ENCODE measurements at places on chromosomes 2 and 18.

- DNase-seq: no peak
These were observed 1.2 kb downstream of the ICOS start for GRCh38 chr2:203937788-203938187.

DNA sequence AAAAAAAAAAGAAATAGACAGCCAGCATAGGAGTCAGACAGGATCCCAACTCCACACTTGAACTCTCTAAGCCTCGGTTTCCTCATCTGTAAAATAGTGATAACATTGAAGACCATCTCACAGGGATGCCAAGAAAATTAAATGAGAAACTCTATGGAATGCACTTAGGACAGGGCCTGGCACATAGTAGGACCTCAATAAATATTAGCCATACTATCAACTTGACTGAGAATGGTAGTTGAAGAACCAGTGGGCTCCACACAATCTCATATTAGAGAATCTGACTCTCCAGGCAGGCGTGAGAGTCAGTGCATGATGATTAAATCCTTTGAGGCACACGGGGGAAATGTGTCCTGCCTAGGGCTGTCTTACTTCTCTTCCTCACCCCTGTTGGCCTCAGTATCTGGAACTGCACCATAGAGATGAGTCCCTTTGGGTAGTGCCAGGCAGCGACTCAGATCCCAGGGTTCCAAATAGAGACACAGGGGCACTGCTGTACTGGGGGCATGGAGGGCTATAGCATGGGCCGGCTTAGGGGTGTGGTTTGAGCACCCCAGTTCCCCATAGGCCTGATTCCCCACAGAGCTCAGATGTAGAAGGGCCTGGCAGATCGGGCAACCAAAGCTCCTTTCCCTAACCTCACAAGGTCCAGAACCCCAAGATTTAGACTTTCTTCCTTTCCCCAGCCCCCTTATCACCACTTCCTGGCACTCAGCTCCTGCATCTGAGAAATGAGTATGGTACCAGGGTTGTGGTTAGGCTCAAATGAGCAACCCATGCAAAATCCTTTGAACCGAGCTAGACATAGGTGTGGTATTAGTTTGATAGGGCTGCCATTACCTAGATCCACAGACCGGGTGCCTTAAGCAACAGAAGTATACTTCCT is 51.3 kb upstream of the CAB39 start:
- no peak for DNase-seq

DNA sequence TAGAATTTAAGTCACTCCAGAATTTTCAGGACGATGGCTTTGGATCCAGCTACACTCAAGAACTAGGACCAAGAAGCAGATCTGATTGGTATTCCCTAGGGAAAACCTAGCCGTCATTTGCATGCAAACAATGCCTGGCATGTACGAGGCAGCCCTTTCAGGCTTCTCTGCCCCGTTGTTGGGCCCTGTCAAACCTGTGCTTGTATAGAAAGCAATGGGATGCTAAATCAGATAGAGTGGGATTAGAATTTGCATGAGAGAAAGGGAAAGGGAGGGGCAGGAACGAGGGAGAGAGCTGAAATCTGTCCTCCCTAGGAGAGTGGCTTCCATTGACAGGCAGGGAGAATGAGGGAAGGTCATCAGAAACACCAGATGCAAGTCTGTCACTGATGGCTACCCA is 28.6 kb downstream of the ARID5A start:
- no peak for DNase-seq

DNA sequence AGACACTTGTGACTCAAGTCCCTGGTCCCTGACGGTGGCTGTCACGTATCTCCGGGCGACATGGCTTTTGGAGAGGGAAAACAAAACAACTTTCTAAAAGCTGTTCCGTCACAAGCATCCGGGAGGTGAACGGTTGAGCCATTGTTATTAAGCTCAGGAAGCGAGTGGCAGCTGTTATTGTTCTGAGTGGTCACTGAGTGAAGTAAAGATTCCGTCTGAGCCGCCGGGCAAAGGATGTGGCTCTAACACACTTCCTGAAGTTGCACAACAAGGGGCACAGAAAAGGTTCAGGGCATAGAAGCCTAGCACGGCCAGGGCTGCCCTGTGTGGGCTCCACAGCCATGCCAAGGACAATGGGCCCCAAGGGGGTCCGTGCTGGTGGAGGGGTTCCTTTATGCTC is 24.3 kb downstream of the INPP5D start:
- no peak for DNase-seq

GRCh38 chr2:239608723-239609122 is 207.9 kb upstream of the HDAC4 start:
- no peak for DNase-seq

- DNase-seq: no peak
These were observed 8.2 kb downstream of the SRSF7 start for GRCh38 chr2:38742797-38743559.

GRCh38 chr18:73556904-73557303 is 590.7 kb downstream of the FBXO15 start:
- DNase-seq: no peak

DNA sequence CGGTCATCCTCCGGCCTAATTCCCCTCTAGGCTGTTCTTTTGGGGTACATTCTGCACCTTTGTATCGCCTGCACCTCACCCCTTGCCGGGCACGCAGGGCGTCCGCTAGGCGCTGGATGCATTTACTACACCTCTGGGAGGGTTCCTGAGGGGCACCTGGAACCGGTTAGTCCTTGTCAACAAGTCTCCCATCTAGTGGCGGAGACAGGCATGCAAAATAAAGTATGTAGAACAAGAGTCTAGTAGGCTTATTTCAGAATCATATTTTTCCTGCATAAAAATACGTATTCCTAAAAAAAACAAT is 705 bp upstream of the TEX261 start:
- no peak for DNase-seq

- no peak for DNase-seq
These were observed 533.4 kb upstream of the ID2 start for GRCh38 chr2:8148260-8149006.

DNA sequence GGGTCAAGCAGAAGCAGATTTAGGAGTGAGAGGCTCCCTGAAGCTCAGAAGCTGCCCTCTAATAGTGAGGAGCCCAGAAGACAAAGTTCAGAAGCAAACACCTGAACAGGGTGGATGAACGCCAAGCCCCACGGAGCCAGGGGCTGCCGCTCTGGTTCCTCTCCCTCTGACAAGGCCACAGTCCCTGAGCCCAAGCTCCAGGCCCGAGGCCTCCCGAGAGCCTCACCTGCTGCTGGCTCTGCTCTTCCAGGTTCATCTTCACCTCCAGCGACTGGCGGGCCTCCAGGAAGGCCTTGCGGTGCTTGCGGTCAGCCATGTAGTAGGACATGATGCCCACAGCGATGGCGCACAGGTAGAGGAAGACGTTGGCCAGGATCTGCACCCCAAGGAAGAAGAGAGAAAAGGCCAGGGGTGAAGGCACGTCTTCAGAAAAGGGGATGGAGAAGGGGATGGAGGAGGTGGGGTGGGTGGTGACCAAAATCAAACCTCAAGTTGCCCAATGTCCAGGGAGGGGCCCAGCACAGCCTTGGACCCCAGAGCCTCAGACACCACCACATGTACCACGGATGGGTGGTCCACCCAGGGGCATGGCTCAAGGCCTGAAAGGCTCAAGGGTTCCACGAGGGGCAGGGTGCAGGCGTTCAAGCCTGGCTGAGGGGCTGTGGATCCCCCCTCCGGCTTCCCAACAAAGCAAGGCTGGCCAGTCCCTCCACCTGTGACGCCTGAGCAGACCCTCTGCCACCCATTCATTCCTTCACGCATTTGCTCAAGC is 47.5 kb downstream of the ADCY3 start:
- DNase-seq: no peak

DNA sequence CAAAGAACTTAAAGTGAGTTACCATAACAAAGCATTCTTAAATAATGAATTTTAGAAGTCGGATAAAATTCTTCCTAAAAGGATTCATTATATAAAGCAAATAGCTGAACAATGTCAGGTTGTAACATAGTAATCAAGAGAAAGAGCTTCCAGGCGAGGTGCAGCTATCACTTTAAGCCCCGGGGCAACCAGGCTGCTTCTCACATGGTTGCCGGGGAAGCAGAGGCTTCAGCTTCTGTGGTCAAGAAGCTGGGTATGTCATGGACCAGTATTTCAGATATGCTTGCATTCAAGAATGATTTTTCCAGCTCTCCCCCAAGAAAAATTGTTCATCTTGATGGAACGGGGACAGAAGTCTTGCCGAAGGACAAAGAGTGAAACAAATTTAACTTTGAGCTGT is 23.6 kb upstream of the KYNU start:
- DNase-seq: no peak

DNA sequence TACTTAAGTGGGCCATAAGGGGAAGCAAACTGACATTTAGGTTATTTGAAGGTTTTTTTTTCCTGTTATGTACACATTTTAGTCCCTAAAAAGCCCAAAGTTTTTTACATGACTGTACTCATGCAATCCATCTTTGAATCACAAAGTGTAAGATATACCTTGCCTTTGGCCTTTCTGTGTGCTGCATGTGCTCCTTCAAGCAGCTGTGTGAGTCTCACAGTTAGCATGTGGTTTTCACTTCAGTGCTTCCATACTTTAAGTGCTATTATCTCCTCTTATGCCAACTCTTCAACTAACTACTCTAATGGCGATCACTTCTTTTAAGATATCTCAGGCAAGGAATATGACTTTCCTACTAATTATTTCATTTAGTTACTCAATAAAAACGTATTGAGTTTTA is 597.1 kb upstream of the ACVR2A start:
- DNase-seq: no peak

DNA sequence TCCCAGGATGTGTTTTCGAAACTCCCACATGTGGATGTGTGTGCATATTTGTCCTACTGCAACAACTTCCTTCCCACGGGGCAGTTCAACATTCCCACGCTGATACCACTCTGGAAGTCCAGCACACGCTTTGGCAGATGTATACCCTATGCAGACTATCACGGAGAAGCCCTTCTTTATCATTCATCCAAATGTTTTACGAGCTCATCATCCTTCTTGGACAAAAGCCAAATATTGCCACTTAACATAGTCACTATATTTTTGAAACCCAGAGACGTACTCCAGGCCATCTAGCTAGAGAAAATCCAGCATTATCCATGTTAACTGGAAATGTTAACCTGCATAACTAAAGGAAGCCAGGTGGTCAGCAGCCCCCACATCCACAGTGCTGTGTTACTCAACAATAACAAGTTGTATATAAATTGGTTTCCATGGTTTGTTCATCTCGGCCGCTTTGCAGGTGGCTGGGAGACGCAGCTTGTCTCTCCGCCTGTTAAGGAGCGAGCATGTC is 131.5 kb downstream of the ZNF532 start:
- DNase-seq: no peak

GRCh38 chr2:193336781-193337180 is 1142.0 kb upstream of the TMEFF2 start:
- no peak for DNase-seq

DNA sequence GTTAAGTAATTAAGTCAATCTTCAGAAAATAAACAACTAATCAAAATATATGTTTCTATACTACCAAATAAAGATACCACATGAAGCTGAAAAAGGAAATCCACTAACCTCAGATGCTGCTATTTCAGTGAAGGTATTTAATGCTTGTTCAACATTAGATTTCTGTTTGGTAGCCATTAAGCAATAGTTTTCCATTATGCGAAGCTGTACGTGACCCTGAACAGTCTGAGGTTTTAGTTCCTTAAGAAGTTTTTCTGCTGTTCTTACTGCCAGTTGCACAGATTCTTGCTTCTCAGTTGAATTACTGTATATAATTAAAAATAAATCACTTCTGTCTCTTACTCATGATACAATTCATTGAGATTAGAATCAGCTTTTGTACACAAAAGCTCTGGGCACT is 65.4 kb downstream of the TTC21B start:
- DNase-seq: no peak

DNA sequence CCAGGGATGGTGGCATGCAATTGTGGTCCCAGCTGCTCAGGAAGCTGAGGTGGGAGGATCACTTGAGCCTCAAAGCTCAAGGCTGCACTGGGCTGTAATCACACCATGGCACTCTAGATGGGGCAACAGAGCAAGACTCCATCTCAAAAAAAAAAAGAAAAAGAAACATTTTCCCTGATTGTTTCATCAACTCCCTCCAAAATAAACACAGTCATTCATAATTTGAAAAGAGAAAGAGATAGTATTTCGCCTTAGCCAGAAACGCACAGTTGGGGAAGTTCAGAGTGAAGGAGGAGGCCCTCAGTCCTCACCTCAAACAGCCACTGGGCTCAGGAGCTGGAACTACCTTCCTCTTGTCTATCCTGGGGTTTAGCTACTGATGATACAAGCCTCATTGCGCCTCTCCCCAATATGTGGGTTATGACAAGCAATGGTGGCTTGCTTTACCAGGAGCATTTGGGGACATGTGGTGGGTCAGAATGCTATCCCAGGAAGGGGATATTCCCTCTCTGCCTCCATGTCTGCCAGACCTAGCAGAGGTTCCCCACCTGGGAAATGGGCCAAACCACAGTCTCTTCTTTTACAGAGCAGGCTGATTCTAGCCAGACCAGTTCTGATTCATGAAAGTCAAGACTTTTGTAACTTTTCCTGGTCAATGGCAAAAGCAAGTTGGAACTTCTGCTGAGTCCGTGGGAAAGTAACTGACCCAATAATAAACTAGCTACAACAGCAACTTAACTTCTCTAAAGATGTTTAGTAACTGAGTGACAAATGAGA is 22.2 kb upstream of the TMEM87B start:
- DNase-seq: no peak

DNA sequence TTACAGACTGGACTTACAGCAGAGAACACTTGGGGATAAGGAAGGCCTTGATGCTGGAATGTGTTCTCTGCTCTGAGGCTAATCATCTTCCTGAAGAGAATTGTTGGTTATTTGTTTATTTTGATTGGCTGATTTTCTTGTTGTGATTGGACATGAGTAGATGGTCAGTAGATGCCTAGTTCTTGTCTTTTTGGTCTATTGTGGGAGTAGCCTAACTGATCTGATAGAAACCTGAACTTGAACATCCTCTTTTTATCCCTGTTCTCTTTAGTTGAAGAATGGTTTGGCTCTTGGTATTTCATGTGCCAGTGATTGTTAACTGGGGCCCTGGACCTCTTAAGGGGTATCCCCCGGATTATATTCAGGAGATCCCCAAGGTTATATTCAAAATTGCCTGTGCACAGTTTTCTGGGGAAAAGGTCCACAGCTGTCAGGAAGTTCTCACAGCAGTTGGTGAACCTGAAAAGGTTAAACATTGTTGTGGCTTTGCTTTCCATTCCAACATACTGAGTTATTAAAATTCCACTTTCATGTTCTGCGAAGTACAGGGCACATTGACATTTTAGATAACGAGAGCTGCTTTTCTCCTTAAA is 13.6 kb downstream of the TWSG1 start:
- DNase-seq: no peak

DNA sequence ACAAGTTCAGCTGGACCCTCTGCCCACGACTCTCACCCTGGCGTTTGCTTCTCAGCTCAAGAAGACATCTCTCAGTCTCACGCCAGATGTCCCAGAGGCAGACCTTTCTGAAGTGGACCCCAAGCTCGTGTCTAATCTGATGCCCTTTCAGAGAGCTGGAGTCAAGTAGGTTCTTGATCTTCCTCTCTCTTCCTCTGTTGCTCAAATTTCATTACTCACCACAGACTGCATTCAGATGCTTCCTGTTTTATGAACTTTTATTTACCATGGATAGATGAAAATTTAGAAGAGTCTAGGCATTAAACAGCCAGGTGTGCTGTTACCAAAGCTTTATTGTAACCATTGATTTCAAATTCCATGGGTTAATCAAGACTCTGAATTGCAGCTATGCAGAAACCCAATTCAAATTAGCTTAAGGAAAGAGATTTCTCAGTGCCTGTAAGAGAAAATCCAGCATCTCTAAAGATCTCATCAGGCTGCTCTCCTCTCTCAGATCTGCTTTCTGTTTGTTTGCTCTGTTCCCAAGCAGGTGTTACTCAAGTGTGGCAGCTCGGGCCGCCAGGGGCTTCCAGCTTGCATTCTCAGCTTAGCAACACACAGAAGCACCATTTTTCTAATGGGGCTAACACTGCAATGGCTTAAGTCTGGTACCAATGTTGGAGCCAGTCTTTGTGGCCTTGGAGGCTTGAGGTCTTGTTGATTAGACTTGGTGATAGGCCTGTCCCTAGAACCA is 16.5 kb downstream of the SMARCAL1 start:
- DNase-seq: no peak
